ENCODE measurements at places on chromosomes 2 and 18.

DNA sequence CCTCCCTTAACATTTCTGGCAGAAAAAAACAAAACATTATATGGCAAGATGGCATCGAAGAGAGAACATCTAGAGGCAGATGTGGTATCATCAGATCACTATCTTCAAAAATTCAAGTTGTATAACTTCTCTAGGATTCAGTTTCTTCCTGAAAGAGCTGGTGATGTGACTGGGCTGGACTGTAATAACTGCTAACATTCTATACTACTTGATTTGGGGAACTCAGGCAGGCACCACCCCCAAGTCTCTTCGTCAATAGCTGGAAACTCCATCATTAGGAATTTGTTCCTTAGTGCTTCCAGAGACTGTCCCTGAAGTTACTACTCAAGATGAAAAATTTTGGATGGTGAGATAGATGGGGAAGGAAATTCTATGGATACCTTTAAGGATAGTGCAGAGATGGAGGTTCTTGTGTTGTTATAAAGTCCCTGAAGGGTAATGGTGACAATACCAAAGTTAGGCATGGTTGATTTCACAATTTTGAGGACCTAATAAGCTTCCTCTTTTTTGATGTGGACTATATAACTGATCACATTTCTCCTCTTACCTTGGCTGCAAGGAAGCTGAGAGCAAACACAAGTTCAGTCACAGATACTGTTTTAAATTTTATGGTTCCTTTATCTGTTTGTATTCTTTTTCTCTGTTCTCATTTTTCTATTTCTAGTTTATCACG, 59.1 kb upstream of the PGAP1 start:
- no peak for DNase-seq

GRCh38 chr2:54957321-54957999, 92.8 kb downstream of the RTN4 start:
- no peak for DNase-seq

GRCh38 chr2:231941673-231942072, 15.5 kb upstream of the NPPC start:
- DNase-seq, result no peak

DNA sequence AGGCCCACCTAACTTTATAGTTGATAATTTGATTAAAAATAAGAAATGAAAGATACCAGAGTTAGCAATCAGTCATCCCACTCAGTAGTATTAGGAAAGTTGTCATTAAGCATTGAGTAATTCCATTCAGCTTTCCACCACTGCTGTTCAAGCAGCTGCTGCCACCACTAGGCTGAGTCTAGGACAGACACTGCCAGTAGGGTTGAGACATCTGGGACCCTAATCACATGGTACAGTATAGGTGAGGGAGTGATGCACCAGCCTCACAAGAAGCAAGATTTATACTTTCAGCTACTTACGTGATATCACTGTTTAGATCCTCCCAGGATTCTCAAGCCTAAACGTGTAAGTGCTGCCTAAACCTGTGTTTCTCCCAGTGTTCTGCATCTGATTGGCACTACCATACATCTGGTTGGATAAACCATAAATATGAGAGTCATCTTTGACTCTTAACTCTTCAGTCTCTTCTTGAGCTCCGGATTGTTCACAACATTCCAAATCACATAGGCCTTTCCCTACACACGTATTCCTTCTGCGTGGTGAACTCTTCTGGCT, 3.2 kb downstream of the UBXN4 start:
- peak; percentile 55 for DNase-seq

- DNase-seq, result peak; percentile 32
These were observed 123.7 kb downstream of the PIK3C3 start for GRCh38 chr18:42078711-42079110.

Data from M059J (cell line).